ENCODE measurements at places on chromosomes 16 and 17. TPM values are rescaled to one million over a fixed set of nuclear protein-coding genes. Genes with fewer than 3 reads are reported as not detected.

- H3K4me1 ChIP-seq, result no peaks in the 10 kb centered on the region
- DNase-seq, result no peak
- no peak overlapping the region for H3K27ac ChIP-seq
- H3K36me3 ChIP-seq, result no peaks in the 10 kb centered on the region
Observed at GRCh38 chr16:87098361-87098760, 218.8 kb downstream of the C16orf95 start.

DNA sequence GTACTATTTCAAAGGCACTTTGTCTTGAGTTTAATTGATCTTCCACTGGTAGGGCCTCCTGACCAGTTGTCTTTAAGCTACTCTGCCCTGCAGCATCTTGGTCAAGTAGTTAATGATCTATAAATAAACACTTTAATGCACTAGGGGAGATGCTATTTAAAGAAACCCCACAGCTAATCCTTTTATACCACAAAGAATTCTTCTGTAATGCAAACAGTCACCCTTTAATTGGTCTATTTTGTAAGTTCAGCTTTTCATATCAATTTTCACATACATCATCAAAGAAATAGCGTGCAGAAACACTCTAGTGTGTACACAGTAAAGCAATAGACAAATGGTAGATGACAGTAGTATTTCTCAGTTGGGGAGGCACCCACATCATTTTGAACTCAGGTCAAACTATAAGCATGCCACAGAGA lies 70.3 kb downstream of the PMP22 start:
- no peaks in the 10 kb centered on the region for H3K4me1 ChIP-seq
- no peaks in the 10 kb centered on the region for H3K27me3 ChIP-seq
- DNase-seq, result no peak
- no peaks in the 10 kb centered on the region for H3K36me3 ChIP-seq

The WFIKKN1 gene
- 0.71 TPM for total RNA-seq

GRCh38 chr17:4405038-4405669 lies 28.6 kb upstream of the SPNS3 start:
- H3K36me3 ChIP-seq, result no peaks in the 10 kb centered on the region
- no peak for DNase-seq
- no peaks in the 10 kb centered on the region for H3K4me1 ChIP-seq
- H3K27ac ChIP-seq, result no peak overlapping the region
- no peak overlapping the region for H3K4me3 ChIP-seq

The SPN gene
- 4.5 TPM for total RNA-seq

GRCh38 chr17:17528696-17529652 lies 32.8 kb upstream of the RASD1 start:
- peaks cover 39% of the 10 kb centered on the region for H3K4me1 ChIP-seq
- no peaks in the 10 kb centered on the region for H3K36me3 ChIP-seq
- peak overlapping the region; percentile 87 for H3K27ac ChIP-seq
- no peak for DNase-seq
- H3K27me3 ChIP-seq, result no peaks in the 10 kb centered on the region

DNA sequence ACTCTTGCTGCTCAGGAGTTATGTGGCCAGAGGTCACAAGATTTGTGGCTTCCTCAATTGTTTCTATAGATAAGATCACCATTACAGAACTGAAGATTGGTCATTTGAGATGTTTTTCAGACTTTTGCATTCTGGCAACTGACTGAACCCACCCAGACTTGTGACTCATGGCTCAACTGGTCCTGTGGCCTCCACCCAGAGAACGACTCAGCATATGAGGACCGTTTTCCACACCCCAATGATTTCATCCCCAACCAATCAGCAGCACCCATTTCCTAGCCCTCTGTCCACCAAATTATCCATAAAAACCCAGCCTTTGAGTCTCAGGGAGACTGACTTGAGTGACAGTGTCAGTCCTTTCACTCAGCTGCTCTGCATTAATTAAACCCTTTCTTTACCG lies 143.2 kb upstream of the ASIC2 start:
- H3K27ac ChIP-seq, result no peak overlapping the region
- no peaks in the 10 kb centered on the region for H3K27me3 ChIP-seq

The ABCC12 gene
- total RNA-seq, result not detected

DNA sequence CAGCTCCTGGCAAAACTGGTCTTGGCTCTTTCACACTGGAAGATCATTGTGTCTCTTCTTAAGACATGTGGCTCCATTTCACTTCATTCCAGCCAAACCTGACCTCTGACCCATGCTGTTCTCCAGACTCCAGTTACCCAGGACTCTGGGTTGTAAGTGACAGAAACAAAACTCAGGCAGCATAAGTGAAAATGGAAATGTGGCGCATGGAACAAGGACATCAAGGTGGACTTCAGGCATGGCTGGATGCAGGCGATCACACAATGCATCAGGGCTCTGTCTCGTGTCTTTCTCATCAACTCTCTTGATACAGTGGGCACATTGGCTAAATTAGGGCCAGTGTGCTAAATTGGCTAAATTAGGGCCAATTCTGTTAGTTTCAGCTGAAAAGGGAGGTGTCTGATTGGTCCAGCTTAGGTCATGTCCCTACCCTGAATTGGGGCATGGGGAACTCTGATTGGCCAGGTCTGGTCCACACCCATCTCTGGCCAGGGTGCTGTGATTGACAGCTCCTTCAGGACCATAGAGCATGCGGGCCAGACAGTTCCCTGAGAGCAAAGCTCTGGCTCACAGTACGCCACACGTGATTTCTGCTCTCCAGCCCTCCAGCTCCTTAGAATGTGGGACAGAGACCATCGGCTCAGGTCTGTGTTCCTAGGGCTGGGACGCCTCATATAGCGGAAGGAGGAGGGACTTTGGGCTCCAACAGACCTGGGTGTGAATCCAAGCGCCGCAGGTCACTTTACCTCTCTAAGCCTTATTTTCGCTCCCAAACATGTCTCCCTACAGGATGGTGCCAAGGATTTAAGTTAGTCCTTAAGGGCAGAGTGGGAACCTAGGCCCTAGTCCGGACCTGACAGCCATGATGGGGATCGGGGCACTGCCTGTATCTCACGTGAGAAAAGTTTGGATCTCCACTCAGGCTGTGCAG lies 17.5 kb downstream of the SOCS1 start:
- no peak overlapping the region for H3K27ac ChIP-seq
- no peak overlapping the region for H3K4me3 ChIP-seq

The DUS2 gene
- total RNA-seq, result 4.5 TPM

GRCh38 chr16:66137853-66138252 lies 228.6 kb upstream of the CDH5 start:
- H3K36me3 ChIP-seq, result no peaks in the 10 kb centered on the region
- H3K27me3 ChIP-seq, result no peaks in the 10 kb centered on the region
- DNase-seq, result no peak

DNA sequence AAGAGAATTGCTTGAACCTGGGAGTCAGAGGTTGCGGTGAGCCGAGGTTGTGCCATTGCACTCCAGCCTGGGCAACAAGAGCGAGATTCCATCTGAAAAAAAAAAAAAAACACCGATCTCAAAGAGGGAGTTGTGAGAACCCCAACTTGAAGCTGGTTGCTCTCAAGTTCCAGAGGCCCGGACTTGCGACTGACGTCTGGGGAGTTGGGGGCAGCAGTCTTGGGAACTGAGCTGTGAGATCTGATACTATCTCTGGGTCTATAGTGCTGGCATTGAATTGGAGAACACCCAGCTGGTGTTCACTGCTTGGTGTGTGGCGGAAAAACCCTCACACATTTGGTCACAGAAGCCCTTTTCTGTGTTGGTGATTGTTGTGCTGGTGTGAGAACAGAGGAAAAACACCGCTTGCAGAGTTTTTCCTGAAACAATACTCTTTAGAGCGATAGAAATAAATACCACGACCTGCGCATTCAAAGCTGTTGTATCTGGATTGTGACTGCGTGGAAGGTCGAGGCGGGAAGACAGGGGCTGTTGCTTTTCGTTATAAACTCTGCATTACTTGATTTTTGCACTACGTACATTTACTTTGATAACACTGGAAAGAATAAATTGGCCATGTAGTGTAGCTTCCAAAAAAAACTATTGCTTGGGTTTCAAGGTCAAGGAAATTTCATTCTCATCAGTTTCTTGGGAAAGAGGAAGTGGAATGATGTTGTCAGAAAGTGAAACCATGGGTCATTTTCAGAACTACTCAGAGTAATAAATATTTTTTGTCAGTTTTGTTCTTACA lies 8.8 kb downstream of the SCIMP start:
- no peak for DNase-seq
- H3K27me3 ChIP-seq, result no peaks in the 10 kb centered on the region
- H3K36me3 ChIP-seq, result no peaks in the 10 kb centered on the region
- H3K4me3 ChIP-seq, result no peak overlapping the region
- no peak overlapping the region for H3K27ac ChIP-seq

DNA sequence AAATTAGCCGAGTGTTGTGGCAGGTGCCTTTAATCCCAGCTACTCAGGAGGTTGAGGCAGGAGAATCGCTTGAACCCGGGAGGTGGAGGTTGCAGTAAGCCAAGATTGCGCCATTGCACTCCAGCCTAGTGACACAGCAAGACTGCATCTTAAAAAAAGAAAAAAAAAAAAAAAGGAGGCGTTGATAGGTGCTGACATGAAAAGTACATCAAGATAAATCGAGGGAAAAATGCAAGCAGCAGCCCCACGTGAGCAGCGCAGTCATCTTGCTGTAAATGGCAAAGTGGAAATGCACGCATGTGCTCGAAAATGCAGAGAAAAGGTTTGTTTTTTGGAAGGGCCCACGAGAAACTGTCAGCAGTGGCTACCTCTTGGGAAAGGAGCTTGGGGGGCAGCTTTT lies 20.9 kb downstream of the MXRA7 start:
- H3K27ac ChIP-seq, result peak overlapping the region; percentile 98
- no peak overlapping the region for H3K4me3 ChIP-seq
- peaks cover 16% of the 10 kb centered on the region for H3K36me3 ChIP-seq

DNA sequence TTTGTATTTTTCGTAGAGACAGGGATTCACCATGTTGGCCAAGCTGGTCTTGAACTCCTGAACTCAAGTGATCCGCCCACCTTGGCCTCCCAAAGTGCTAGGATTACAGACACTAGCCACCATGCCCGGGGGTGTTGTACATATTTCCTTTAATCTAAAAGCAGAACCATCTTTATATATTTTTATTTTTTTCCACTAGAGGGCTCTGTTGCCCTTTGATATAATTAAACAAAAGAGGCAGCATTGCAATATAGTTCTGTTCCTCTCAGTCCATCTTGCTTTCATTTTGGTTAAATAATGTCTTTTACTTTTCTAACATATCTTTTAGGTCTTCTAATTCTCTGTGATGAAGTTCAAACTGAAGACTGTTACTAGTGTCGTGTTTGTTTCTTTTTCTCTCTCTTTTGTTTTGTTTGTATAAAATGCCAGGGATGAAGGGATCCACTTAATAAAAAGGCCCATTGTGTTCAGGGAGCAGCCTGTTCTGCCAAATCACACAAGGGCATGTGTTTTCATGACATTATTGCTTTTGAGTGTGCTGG lies 23.4 kb downstream of the WWOX start:
- no peak for DNase-seq
- no peak overlapping the region for H3K4me3 ChIP-seq
- no peak overlapping the region for H3K27ac ChIP-seq
- H3K27me3 ChIP-seq, result no peaks in the 10 kb centered on the region

The XYLT2 gene
- 20.6 TPM for total RNA-seq

DNA sequence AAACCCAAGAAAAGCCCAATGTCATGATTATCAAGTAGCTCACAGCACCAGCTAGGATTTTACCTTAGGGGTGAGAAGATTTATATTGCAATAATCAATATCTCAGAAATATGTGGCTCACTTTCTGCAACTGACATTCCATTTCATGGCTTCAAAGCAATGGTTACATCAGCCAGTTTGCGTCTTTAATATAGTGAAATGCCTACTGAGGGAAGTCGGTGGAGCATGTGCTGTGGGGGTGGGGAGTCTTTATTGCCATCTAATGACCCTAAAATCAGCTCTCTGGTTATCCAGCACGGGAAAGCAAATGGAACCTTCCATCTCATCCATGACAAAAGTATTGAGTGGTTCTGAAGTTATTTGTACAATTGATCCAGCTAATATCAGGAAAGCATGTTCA lies 395.5 kb downstream of the CA10 start:
- H3K36me3 ChIP-seq, result no peaks in the 10 kb centered on the region
- no peaks in the 10 kb centered on the region for H3K4me1 ChIP-seq
- no peaks in the 10 kb centered on the region for H3K27me3 ChIP-seq
- H3K4me3 ChIP-seq, result no peak overlapping the region
- no peak for DNase-seq
- no peak overlapping the region for H3K27ac ChIP-seq

All from right atrium auricular region (tissue), 2 donors.